ENCODE measurements at places on chromosomes 16 and 17.
A peak's percentile ranks its signal among the peaks of the same experiment; 100 is the strongest.

GRCh38 chr17:71427801-71428200 lies 693.0 kb upstream of the SOX9 start:
- no peak for DNase-seq

GRCh38 chr17:9236286-9237052 lies 215.2 kb downstream of the NTN1 start:
- DNase-seq, result no peak

- no peak for DNase-seq
These were observed 7.2 kb downstream of the TP53I13 start for GRCh38 chr17:29575511-29576213.

- DNase-seq, result no peak
These were observed 242.3 kb downstream of the CCDC182 start for GRCh38 chr17:57502811-57503241.

DNA sequence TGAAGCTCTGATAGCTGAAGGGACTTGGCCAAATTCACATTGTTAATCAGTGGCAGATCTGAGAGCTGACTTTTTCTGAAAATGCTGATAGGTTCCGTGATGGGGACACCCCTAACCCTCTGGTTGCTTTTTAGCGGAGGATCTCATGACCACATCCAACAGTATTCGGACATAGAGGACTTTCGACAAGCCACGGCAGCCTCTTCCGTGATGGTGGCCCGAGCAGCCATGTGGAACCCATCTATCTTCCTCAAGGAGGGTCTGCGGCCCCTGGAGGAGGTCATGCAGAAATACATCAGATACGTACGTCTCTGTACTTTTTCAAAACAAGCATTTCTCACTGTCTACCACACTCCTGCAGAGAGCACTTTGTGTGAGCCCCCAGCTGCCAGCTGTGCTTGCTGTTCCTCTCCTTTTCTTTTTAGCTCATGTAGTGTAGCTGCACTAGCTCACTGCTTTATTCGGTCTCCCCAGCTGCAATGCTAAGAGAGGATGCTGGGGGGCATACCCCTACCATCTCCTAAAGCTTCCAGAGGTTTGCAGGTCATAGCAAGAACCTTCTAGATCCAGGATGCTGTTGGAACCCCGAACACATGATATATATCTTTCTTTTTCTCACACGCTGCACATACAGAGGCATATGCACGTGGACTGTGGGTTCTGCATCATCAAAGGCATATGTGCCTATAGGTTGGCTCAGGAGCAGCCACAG lies 14.2 kb upstream of the NFATC3 start:
- DNase-seq, result no peak

GRCh38 chr17:61063528-61063927 lies 336.1 kb upstream of the TBX2 start:
- no peak for DNase-seq

- DNase-seq, result no peak
These were observed 90.4 kb downstream of the RBFOX3 start for GRCh38 chr17:79520167-79521165.

DNA sequence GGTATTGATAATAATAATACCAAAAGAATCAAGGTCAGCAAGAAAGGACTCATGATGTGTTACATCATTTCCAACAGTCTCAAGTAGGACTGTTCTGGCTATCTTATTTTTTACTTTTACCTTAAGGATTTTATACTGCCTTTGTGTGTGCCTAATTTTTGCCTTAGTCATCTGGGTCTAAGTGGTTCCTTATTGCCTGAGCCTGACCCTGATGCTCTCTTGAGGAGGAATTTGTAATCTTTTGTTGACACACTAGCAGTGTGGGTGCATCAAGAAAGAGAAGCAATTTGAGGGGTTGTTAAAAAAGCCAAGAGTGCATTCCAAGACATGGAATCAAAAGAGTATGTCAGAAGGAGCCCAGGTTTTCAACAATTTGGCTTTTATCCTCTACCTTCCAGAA lies 59.3 kb downstream of the TMEM100 start:
- no peak for DNase-seq

GRCh38 chr17:14320734-14321475 lies 20.0 kb downstream of the HS3ST3B1 start:
- no peak for DNase-seq

- DNase-seq, result peak; percentile 95
These were observed 12.4 kb downstream of the ATP5PD start for GRCh38 chr17:75034236-75034908.

DNA sequence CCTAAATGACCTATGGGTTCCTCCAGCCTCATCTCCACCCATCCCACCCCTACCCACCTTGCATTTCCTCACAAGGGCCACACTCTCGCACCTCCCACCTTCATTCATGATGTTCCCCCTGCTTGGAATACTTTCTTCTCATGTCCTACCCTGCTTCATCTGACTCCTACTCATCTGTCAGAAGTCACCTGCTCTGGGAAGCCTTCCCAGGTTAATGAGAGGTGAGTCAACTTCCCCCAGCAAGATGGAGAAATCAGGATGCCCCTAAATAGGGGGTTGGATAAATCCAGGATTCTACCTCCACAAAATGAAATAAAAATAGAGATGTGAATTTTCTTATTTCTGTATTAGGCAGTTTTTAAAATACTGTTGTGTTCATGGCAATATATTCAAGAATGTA lies 51.0 kb upstream of the WSB1 start:
- no peak for DNase-seq

GRCh38 chr16:74757349-74757748 lies 17.3 kb downstream of the FA2H start:
- no peak for DNase-seq

- no peak for DNase-seq
These were observed 1.3 kb upstream of the PRRT2 start for GRCh38 chr16:29810699-29811169.

DNA sequence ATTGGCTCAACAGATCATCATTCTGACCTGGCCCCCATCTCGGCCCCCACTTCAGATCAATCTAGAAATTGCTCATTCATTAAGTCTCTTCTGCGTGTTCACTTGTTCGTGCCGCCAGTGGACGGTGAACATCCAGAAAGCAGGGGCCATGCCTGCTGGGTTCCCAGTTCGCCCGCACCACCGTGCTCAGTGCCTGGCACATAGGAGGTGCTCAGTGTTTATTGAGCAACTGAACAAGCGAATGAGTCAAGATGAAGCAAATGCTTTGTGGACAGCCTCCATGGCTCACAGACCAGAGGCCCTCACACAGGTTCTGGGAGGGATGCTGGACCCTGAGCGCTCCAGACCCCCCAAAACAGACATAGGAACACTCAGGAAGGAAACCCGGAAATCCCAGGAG lies 13.9 kb downstream of the BEAN1 start:
- DNase-seq, result no peak

GRCh38 chr17:7234083-7234951 lies at the start of gene DVL2:
Gene DVL2 (minus strand): TSS chr17:7234517. CDS start chr17:7234262, 255 bp downstream.
- DNase-seq, result peak; percentile 94

DNA sequence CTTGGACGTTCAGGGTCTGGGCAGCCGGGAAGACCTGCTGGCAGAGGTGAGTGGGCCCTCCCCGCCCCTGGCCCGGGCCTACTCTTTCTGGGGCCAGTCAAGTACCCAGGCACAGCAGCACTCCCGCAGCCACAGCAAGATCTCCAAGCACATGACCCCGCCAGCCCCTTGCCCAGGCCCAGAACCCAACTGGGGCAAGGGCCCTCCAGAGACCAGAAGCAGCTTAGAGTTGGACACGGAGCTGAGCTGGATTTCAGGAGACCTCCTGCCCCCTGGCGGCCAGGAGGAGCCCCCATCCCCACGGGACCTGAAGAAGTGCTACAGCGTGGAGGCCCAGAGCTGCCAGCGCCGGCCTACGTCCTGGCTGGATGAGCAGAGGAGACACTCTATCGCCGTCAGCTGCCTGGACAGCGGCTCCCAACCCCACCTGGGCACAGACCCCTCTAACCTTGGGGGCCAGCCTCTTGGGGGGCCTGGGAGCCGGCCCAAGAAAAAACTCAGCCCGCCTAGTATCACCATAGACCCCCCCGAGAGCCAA lies 8.6 kb upstream of the ABCC3 start:
- peak; percentile 73 for DNase-seq

- no peak for DNase-seq
These were observed 2.0 kb downstream of the PYY start for GRCh38 chr17:43951750-43952149.

GRCh38 chr17:49505854-49506253 lies 10.8 kb downstream of the NGFR start:
- no peak for DNase-seq

- DNase-seq, result no peak
These were observed 31.5 kb downstream of the ANKFY1 start for GRCh38 chr17:4232168-4232813.

DNA sequence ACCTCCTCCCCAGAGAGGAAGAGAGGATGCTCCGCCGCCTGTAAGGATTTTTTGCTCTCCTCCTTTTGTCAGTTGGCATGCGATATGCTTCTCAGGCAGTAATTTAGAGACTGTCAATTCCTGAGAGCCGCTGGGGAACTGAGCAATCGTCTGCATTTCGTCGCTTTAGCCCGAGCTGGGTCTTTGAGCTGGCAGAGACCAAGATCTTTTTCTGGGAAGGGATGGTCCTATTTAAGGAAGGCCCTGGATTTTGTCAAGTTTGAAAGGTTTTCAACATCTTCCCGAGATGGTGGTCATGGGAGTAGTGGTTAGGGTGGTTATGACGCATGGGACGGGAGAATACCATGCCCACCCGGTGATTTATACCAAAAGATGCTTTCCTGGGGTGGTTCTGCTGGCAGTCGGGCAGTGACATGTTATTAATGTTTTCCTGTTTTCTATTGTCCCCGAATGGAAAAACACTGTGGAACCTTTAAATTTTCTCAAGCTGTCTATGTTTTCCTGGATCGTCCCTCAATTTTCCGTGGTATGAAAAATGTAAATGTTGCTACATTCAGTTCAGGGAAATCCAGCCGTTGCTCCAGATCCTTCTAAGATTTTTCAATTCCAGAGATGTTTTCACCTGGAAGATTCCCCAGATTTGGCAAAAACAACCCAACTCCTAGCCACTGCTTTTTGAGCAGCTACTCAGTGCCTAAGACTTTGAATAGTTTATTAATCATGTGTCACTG lies 586.4 kb downstream of the MAF start:
- no peak for DNase-seq

- DNase-seq, result no peak
These were observed 73.2 kb upstream of the AKTIP start for GRCh38 chr16:53576210-53576609.

DNA sequence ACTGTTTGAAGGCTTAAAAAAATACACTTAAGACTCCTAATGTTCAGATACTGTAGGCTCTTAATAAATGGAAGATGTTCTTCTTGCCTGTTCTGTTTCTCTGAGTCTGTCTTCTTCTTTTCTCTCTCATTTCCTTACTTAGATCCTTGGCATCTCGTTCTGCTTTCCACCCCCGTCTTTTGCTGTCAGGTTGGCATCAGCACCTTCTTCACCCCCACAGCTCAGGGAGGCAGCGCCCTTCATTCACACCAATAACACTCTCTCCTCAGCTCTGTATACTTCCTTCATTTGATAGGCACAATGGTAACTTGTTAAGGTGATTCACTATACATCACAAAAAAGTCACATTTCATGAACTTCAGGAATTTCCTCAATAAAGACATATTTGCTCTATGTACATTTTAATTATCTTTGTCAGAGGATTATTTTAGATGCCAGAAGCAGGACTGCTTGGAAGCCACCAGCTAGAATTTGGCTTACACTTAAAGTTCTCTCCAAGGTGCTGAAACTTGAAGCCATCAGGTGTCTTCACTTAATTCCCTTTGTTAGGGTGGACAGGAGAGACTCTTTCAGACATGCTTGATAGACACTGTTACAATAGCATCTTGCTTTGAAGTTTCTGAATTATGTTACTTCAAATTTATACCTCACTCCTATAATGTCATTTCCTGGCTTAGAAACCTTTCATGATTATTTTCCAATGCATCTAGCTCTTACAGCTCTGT lies 670.1 kb upstream of the C16orf82 start:
- no peak for DNase-seq

DNA sequence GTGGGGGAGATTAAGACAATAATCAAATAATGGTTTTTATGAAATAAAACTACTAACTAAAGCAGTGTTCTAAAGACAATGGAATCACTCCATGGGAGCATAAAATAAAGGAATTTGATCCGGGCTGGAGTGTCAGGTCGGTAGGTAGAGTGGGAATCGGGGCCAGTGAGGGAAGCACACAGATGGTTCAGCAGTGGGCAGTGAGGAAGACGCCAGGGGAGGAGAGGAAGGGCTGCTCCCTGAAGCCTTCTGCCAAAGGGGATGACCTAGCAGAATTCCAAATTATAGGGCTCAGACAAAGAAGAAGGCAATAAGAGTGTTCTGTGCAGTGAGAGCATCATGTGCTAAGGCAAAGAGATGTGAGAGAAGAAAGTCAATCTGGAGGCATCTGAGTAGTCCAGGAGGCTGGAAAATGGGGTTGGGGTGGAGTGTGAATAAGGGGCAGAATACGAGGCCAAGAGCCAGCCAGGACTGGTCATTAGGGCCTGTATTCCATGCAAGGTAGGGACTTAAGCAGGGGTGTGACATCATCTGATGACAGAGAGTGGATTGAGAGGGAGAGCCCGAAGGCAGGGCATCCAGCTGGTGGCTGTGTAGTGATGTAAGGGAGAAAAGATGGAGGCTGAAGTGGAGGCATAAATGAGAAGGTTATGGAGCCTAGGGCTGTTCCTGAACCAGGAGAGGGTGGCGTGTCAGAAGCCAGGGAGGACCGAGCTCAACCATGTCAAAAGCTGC lies 137.6 kb downstream of the COPRS start:
- DNase-seq, result no peak

DNA sequence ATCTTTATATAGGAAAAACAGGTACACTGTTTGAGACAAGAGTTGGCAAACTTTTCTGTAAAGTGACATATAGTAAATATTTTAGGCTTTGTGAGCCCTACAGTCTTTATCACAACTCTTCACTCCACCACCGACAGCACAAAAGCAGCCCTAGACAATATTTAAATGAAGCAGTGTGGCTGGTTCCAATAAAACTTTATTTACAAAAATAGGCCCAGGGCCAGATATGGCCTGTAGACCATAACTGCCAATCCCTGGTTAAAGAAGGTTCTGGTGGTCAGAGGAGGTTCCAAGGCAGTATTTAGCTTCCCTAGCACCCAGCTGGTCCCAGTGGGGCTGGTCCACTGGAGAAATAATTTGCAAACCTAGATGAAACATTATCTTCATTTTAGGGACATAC lies 3.6 kb downstream of the FAM117A start:
- no peak for DNase-seq

DNA sequence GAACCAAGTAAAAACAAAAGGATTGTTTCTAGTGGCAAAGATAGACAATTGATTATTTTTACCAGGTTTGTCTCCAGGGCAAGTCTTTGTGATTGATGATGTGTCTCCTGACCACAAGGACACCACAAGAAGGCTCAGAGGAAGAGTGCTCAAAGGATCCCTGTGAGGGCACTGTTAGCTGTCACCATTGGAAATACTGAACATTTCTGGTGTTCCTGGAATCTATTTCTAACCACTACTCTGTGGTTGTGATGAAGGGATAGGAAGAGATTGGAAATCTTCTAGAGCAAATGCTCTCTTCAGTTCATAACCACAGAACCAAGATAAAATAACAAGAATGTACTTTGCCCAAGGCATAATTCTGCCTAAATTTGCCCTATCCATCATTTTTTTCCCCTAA lies 15.3 kb downstream of the RNF43 start:
- no peak for DNase-seq

GRCh38 chr17:60729854-60730253 lies 52.2 kb downstream of the BCAS3 start:
- DNase-seq, result no peak

GRCh38 chr16:87207509-87207908 lies 109.7 kb downstream of the C16orf95 start:
- DNase-seq, result no peak

- DNase-seq, result no peak
These were observed 52.6 kb downstream of the C16orf95 start for GRCh38 chr16:87264634-87265033.

All from stimulated activated CD4-positive, alpha-beta T cell treated with anti-CD3 and anti-CD28 coated beads, Interleukin-2, amount 100 ng/mL, for 24 hours (primary cell).